ENCODE measurements at places on chromosomes 2 and 18. TPM values are rescaled to one million over a fixed set of nuclear protein-coding genes. Genes with fewer than 3 reads are reported as not detected.

RAB11FIP5 gene
- total RNA-seq, result 37.4 TPM

CCDC85A gene
- total RNA-seq, result 0.12 TPM

RAB17 gene
- not detected for total RNA-seq

SALL3 gene
- total RNA-seq, result not detected

TGIF1 gene
- 140 TPM for total RNA-seq

GKN1 gene
- 0.45 TPM for total RNA-seq

ANO7 gene
- 2.2 TPM for total RNA-seq

FOXD4L1 gene
- total RNA-seq, result 0.37 TPM

FNDC4 gene
- 4.1 TPM for total RNA-seq

UGT1A1 gene
- total RNA-seq, result 1.1 TPM

C1QL2 gene
- 0.28 TPM for total RNA-seq

TFCP2L1 gene
- 10.0 TPM for total RNA-seq

RTP5 gene
- total RNA-seq, result not detected

UGT1A10 gene
- total RNA-seq, result 0.18 TPM

NBAS gene
- total RNA-seq, result 14.9 TPM

IGFBP2 gene
- total RNA-seq, result 90.1 TPM

HNMT gene
- 1.4 TPM for total RNA-seq

FEZ2 gene
- 82.9 TPM for total RNA-seq

CAPN14 gene
- total RNA-seq, result not detected

SCN1A gene
- total RNA-seq, result not detected

DNAJC10 gene
- 77.8 TPM for total RNA-seq

DSC2 gene
- total RNA-seq, result 0.86 TPM

MTCL1 gene
- 73.7 TPM for total RNA-seq

SF3B1 gene
- total RNA-seq, result 162 TPM

TLX2 gene
- 0.47 TPM for total RNA-seq

SCN9A gene
- total RNA-seq, result 4.8 TPM

OTOF gene
- total RNA-seq, result 0.08 TPM

STPG4 gene
- total RNA-seq, result not detected

HRH4 gene
- not detected for total RNA-seq
